ENCODE measurements at places on chromosomes 5 and 9. TPM values are rescaled to one million over a fixed set of nuclear protein-coding genes. Genes with fewer than 3 reads are reported as not detected.

The ARHGEF39 gene
- total RNA-seq, result 1.5 TPM

The DNAH5 gene
- total RNA-seq, result 0.77 TPM

The ANKRD18A gene
- not detected for total RNA-seq

The LURAP1L gene
- 26.5 TPM for total RNA-seq

The PCDHGA6 gene
- total RNA-seq, result 3.7 TPM

The GARNL3 gene
- 1.4 TPM for total RNA-seq

The SPATA31A3 gene
- total RNA-seq, result not detected

The AK8 gene
- total RNA-seq, result 0.82 TPM

The AGXT2 gene
- not detected for total RNA-seq

The IFNA7 gene
- not detected for total RNA-seq

The PCDHB2 gene
- 0.09 TPM for total RNA-seq

The TMEM215 gene
- not detected for total RNA-seq

The PCDHGA5 gene
- total RNA-seq, result 2.1 TPM

The NR4A3 gene
- 0.26 TPM for total RNA-seq

The SH2D3C gene
- 0.23 TPM for total RNA-seq

The IFNA21 gene
- not detected for total RNA-seq

The SLC45A2 gene
- not detected for total RNA-seq

The SPATA24 gene
- total RNA-seq, result 9.4 TPM

The HAUS6 gene
- 5.7 TPM for total RNA-seq

The PHF24 gene
- total RNA-seq, result 1.0 TPM

The MARCHF3 gene
- total RNA-seq, result 10.9 TPM

The RNF224 gene
- not detected for total RNA-seq

The FAM221B gene
- not detected for total RNA-seq

The SLC22A4 gene
- total RNA-seq, result 1.5 TPM

All from pericardium fibroblast (primary cell).